ENCODE measurements at places on chromosomes 5 and 9.

GRCh38 chr5:122845229-122846050, at the start of gene SNX24:
Gene SNX24, plus strand, starts transcription at chr5:122845613. Its CDS starts 21 bp downstream, at chr5:122845634.
- DNase-seq, result peak; percentile 75

GRCh38 chr5:126849101-126849678, 72.3 kb downstream of the LMNB1 start:
- DNase-seq, result no peak

DNA sequence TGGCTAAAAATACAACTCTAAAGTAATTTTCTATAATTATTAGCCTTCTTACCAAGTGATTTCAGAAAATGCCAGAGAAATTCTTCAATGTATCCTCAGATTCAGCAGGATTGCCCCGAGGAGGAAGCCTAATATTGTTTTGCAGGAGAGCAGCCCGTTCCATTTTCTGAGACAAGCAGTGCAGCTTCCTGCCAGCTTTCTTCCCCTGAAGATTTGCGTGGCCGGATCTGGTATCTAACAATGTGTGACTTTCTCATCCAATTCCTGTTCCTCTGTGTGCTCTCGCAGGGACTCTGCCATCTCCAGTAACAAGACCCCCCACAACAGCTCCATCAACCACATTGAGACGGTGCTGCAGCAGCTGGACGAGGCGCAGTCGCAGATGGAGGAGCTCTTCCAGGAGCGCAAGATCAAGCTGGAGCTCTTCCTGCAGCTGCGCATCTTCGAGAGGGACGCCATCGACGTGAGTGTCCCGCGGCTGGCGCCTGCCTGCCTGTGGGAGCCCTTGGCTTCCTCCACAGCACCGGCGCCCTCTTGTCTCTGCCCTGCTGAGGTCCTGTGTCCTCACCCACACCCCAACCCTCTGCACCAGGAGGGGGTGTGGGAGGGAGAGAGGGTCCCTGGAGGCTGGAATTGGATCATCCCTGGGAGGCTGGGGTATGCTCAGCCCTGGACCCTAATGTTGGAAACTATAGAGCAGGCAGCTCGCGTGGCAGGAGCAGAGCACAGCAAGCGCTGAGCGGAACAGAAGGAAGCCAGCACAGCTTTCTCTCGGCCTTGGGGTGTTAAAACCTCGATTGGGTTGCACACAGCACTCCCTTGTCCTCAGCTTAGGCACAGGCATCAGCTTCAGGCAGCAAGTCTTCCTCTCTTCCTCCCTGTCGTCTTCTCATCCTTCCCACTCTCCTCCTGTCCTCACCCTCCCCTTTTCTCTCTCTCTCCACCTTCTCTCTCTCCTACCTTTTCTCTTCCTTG, 216.2 kb downstream of the TRIO start:
- DNase-seq, result no peak

DNA sequence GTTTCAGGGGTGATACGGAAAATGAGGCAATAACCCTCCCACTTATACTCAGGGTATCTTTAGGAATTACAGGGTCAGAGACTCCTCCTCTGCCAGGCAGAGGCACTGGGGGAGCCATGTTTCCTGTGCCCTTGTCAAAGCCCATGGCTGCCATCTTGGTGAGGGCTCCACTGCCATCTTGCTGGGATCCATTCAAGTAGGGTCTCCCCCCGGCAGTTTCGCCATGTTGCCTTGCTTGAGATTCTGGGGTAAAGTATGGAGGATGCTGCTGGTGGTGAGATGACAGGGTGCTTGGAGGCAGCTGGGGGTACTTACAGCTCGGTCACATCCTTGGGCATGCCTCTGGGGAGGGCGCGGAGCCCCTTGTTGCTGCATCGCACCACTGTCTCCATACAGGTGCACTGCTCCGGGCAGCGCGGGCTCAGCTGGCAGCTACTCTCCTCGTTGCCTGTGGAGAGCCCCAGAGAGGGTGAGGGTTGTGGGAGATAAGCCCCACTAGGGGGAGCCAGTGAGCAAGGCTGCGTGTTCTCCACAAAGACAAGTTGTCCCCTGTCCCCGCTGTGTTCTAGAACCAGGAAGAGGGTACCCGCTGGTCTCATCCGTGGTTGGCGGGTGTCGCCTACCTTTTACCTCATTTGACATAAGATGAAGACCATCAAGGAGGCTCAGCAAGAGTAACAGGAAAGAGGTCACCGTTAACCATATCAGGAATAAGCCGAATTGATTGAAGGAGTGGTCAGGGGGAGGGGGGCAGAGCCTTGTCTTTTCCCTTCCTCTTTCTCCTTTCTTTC, 169.0 kb upstream of the PANK3 start:
- DNase-seq, result peak; percentile 21

- no peak for DNase-seq
Measured at GRCh38 chr5:164680812-164681520, 1175.5 kb downstream of the MAT2B start.

- DNase-seq, result no peak
Measured at GRCh38 chr5:39164529-39165402, 54.6 kb downstream of the FYB1 start.

DNA sequence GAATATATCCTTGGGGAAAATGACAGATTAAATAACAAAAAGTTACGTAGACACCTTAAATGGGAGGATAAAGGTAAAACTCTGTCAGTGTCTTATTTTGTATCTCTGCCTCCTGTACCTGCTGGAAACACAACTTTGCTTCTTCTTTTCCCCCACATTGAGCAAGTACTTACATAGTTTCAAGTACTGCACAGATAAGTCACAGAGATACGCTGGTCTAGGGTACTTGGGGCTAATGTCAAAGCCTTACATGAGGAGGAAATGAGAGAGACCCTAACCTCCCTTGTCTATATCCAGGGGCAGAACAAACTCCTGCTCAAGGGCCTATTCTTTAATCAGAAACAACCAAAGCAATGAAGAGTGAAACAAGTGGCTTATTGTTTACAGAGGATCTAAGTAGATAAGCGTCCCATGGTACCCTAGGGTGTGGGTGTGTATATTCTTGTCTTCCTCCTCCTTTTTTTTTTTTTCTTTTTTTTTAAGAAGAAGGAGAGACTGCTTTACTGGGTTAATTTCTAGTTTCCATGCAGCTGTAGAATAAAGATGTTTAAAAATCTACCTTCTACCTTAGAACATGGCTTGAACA, 43.1 kb downstream of the ELL2 start:
- DNase-seq, result no peak

- no peak for DNase-seq
Measured at GRCh38 chr5:158759283-158759682, 340.4 kb downstream of the EBF1 start.

GRCh38 chr5:107863125-107863524, 192.4 kb upstream of the EFNA5 start:
- DNase-seq, result no peak

DNA sequence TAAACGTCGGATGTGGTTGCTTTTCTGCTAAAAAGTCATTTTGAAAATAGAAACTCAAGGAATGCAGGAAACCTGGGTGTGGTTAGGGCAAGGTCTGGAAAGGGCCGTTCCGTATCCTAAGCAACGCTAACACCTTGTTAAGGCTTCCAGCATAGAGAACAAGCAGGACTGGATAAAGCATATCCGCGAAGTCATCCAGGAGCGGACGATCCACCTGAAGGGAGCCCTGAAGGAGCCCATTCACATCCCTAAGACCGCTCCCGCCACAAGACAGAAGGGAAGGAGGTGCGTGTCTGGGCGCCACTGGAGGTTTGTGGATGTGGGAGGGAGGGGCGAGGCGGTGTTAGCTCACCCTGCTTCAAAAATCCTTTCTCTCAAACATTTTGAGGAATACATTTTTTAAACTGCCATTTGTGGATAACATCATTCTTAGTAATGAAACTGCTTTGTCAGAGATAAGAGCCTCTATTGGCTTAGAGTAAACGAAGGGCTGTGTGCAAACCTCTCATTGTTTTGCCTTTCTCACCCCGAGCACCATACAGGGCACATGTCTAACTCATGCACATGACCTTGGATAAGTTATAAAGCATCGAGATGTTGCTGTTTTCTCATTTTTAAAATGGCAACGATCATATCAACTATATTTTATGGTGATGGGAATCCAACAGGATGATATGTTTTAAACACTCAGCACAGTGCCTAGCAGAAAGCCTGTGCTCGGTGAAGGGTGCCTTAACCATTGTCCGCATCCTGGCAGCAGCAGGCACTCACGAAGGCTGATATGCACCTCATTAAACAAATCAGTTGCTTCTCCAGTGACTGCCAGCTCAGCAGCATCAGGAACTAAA, 175.7 kb upstream of the OTULINL start:
- no peak for DNase-seq

GRCh38 chr9:122463828-122464632, 13.7 kb downstream of the OR1J1 start:
- DNase-seq, result peak; percentile 75

GRCh38 chr9:136618580-136619547, 43.9 kb upstream of the EGFL7 start:
- no peak for DNase-seq

GRCh38 chr5:55222092-55222984, 4.8 kb downstream of the MCIDAS start:
- no peak for DNase-seq

DNA sequence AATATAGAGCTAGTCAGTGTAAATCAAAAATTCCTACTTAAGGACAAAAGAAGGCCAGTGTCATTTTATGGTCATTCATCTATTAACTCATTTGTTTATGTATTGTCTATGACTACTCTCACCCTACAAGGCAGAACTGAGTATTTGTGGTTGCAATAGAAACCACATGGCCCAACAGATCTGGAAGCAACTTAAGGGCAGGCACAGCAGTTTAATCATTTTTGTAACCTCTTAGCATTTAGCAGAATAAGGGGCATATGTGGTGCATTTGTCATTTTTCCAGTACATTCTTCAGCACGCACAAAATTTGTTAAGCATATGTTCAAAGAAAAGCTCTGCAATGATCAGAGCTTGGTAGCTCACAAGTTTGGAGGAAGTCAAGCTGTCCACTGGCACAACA, 1.1 kb downstream of the FKBP15 start:
- peak; percentile 30 for DNase-seq

GRCh38 chr5:149593370-149593769, 12.1 kb downstream of the ARHGEF37 start:
- no peak for DNase-seq

GRCh38 chr9:71812385-71812784, 44.1 kb upstream of the CEMIP2 start:
- no peak for DNase-seq

GRCh38 chr5:74957029-74957784, 91.0 kb upstream of the FAM169A start:
- DNase-seq, result peak; percentile 78

DNA sequence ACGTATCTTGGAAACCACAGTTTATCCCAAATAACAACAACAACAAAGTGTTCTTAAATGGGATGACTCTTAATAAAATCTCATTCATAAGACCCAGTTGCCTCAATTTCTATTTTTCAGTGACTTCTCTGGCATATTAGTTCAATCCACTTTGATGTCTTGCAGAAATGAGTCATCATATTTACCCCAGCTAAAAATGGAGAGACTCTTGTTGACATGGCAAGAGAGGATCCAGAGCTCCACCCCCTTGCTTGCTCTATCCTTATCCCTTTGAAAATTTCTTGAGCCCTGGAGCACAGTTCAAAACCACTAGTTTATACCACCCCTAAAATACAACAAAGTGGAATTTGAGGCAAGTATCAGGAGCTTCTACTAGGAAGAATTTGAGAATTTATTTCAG, 20.8 kb downstream of the VCAN start:
- no peak for DNase-seq

DNA sequence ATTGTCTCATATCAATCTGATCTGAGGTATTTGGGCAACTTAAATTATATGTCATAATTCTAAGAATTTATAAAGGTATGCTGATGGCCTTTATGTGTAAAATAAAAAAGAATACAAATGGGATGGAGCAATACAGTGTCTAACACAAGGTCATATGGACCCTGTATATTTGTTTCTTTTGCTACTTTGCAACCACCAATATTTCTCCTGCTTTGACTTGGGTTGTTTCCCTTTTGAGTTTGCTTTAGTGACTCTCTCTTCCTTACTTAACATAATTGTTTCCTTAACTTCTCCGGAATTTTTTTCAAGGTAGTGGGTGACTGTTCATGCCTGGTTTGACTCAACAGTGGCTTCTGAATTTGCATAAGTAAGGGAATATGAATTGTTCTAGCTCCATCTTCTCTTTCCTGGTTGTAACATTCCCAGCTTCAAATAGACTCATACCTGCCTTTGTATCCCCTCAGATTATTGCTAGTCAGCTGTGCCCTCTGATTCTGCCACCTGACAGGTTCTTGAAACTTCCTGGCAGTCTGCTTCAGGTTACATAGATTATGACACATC, 30.2 kb upstream of the ANXA1 start:
- no peak for DNase-seq

GRCh38 chr5:111856876-111857466, 100.0 kb upstream of the NREP start:
- no peak for DNase-seq

- no peak for DNase-seq
Measured at GRCh38 chr5:41921166-41921565, 3.9 kb upstream of the FBXO4 start.

DNA sequence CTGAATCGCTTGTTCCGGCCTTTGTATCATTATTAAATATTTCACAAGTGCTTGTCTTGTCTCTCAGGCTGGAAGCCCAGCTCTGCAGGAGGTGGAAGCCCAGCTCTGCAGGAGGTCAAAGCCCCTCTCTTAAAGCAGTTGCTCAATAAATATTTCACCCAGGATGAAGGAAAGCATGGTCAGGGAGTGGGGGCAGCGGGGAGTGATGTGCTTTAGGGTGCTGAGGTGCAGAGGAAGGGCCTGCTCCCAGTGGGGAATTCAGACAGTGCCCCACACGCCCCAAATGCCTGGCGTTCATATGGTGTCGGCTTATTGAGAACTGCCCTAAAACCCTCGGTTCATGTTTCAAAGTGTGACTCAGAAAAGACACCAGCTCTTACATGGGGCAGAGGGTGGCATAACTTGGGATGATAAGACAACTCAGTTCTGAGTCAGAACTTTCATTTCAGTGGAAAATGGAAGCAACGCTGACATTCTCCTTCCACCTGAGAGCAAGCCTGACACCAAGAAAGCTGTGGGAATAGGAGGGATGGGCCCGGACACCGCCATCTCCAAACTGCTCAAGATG, 114.3 kb upstream of the DAP start:
- DNase-seq, result no peak

- DNase-seq, result no peak
Measured at GRCh38 chr9:123318202-123318601, 37.8 kb upstream of the CRB2 start.

GRCh38 chr5:74623748-74624408, 16.6 kb downstream of the ENC1 start:
- no peak for DNase-seq
